Ecto neural progenitor cell (in vitro differentiated cells): ENCODE measurements at places on chromosomes 5 and 9.

DNA sequence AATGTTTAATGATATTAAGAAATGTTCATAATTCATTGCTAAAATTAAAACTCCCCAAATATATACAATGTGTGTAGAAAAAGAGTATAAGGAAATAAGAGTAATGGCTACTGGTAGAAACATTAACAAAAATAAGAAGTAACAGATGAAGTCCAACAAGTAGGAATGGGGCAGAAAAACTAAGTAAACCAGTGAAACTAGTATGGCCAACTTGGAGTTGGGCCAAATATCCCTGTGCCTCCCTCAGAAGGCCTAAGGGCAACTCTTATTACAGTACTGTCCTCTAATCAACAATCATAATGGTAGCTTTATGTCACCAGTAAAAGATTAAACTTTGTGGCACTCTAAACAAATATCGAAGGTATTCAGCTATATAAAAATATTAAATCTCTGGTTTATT, 93.5 kb downstream of the SSBP2 start:
- no peak for DNase-seq

- no peak for DNase-seq
Measured at GRCh38 chr9:17315341-17315740, 180.5 kb downstream of the CNTLN start.

DNA sequence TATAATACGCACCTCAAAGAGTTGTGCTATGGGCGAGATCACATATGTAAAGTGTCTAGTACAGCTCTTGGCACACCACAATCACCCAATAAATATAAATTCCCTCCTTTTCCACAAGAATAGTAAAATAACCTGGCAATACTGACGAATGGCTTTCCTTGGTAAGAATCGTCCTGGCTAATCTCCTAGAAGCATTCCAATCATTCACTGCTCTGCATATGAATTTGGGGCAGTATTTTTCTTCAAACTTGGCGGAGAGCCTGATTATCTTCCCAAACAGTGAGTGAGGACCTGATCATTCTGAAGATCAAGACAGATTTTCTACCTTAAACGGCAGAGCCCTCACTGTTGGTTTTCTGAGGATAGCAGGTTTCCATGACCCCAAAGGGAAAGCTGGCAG, 96.0 kb downstream of the TMEM215 start:
- DNase-seq, result no peak

- DNase-seq, result no peak
Measured at GRCh38 chr5:93845376-93845775, 104.0 kb upstream of the POU5F2 start.

DNA sequence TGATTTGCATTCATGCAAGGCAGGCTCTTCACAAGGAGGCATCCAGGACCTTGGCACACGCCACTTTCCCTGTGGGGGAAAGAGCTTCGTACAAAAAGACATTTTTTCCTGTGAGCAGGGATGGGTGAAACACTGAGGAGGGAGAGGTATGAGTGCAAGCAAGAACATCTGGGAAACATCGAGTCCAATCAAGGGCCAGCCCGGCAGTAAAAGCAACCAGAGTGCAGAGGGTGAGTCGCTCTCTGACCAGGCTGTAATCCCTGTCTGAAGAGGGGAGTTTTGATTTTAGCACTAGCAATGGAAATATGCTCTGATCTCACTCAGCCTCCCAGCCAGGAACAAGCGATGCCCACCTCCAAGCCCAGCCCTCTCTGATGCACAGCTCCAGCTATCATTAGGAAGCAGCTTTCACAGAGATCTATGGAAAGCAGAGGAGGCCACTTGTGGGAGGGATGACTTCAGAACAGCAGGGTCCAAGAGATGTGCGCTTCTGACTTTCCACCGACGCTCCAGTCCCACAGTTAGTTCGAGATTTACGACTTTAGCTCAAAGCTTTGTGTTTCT, 211.0 kb upstream of the ADAMTS16 start:
- no peak for DNase-seq

DNA sequence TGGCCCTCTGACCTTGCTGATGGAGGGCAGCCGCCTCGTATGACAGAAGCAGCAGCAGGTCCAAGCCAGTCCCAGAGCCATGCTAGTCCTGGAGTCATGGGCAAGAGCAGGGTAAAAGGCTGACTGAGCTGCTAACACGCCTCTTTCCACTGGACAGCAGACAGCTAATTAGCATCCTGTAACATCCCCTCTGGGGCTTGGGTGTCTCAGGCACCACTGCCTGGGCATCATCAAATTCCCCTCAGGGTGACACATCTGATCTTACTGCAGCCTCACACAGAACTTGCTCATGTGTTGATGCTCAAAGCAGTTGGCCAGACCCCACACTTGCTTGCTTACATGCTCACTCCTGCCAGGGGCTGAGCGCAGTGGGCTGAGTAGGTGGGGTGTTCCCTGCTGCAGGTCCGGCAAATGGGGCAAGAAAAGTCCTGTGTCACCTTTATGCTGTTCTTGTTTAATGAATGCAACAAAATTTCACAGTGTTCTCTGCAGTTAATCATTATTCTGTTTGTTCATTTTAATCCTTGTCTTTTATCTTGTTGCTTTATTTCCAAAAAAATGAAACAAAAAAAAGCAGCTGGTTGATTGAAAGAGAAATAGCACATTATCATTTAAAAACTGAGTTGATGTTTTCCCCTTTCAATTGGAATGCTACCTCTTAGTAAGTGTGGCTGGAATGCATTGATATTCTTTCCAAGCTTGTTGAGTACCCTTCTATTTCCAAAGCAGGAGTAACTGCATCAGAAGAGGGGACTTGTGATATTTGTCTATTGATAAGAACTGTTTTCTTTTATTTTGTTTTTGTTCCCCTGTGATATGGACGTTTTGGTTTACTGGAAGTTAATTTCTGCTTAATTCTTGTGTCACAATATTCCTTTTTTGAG, 254.1 kb downstream of the CDH18 start:
- DNase-seq, result no peak

DNA sequence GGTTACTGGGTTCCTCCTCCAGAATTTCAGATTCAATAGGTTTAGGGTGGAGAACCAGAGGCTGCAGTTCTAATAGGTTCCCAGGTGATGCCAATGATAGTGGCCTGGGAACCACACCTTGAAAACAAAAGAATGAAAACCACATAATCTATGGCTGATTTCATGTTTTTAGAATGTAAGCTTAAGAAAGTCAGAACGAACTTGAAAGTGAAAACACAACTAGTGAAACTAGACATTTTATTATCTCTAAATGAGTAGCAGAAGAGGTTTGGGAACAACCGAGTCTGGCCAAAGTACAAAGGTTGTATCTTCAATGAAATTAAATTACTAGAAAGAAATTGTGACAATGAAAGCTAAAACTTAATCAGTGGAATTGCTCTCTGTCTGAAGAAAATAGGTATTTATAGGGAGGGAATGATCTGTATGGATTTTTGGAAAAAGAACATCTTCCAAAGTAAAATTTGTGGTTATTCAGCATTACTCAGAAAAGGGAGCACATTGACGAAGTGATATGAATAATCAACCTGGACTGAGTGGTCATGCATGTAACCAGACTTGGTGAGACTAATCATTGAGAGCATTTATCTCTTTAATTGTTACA, 24.9 kb upstream of the CEP120 start:
- DNase-seq, result no peak

DNA sequence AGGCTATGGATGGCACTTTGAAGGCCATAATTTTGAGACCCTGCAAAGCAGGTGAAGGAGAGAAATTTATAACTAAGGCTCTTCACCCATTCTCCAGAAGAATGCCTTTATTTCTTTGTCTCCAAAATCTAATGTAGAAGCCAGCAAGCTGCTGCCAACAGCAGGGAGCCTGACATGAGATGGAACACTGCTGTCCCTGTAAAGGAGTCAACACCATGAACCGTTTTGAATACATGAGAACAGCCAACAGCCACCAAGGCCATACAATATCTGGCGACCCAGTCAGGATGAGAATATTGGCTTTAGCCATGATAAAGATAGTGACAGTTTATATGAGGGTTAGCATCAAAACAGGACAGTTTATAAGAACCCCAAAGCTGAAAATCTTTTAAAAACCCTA, 121.2 kb upstream of the LIFR start:
- no peak for DNase-seq

DNA sequence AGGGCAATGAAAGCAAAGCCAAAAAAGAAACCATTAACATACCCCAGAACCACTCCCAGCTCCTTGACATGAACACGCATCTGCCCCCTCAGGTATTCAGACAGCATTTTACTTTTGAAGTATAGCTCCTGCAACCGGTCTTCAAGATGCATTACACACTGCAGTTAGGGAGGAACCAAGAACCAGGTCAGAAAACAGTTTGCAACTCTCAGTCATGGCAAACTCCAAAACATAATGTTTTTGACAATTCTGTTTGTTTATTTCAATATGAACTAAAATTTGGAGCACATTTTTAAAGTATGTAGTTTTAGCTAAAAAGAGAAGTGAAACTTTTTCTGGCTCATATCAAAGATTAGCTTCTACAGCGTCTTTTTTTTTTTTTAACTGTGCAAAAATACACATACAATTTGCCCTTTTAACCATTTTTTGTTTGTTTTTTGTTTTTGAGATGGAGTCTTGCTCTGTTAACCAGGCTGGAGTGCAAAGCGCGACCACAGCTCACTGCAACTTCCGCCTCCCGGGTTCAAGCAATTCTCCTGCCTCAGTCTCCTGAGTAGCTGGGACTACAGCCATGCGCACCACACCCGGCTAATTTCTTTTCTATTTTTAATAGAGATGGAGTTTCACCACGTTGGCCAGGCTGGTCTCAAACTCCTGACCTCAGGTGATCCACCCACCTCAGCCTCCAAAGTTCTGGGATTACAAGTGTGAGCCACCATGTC, 12.2 kb upstream of the RAPGEF6 start:
- DNase-seq, result no peak

DNA sequence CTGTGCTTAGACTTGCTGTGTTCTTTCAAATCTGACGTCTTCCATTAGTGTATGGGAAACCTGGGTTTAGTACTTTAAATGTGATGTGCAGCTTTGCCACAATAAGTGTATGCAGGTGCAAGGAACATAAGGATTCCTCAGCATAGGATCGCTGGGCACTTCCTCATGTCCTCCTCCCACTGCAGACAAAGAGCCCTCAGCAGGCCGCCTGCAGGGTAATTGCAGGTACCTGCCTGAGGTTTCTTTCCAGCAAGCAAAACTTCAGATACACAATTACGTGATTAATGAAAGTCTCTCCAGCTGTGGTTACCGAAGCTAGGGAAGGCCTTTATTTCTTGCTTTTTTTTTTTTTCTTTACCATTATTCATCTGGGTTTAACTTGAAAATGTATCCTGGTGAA, 233.1 kb downstream of the RFK start:
- no peak for DNase-seq

- DNase-seq, result peak; percentile 63
Measured at GRCh38 chr9:134025606-134026541, 593 bp downstream of the BRD3OS start.

GRCh38 chr9:16825971-16826625, 44.4 kb downstream of the BNC2 start:
- DNase-seq, result peak; percentile 52

- DNase-seq, result no peak
Measured at GRCh38 chr9:114431770-114432169, 44.0 kb upstream of the AKNA start.

DNA sequence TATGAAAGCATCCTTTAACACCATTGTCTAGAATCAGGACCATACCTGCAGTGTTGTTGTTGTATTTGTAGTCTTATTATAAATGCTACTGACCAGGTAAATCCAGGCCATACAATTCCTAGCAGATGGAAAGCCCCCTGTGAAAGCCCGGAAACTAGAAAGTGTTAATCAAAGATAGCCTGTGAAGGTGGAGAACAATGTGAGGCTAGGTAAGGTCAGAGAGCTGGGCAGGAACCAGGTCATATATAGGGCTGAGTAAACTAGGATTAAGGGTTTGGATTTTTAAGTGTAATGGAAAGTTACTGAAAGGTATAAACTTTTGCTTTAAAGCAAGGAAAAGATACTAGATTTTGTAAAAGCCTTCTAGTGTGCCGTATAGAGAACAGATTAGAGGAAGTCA, 6.7 kb downstream of the LRRC70 start:
- DNase-seq, result no peak

DNA sequence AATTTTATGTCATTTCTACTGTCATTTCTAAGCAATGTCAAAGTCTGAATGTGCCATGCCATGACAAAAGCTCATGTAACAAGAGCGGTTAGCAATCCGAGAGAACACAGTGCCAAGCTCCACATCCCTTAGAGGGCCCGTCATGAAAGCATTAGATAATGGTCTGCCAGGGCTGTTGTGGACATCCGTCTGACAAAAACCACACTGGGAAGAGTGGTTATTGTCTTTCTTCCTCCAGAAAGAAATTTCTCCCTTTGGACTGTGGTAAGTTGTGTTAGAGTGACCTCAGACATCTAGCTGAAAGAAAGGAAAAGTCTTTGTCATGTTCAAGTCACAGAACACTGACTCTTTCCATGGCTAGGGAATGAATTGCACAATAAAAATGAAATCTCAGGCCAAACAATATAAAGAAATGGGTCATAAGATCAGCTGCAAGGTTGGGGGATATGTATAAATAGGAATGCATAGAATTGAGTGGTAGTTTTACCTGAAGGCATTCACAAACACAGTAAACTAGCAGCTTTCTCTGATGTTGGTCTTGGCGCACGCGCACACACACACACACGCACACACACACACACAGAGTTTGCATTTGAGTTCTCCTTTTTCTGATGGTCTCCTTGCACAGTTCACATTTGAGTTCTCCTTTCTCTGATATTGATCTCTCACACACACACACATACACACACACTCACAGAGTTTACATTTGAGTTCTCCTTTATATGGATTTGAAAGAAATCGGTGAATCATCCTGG, 5.3 kb downstream of the SLC1A3 start:
- DNase-seq, result no peak

- no peak for DNase-seq
Measured at GRCh38 chr9:98883276-98883675, 60.4 kb upstream of the COL15A1 start.

DNA sequence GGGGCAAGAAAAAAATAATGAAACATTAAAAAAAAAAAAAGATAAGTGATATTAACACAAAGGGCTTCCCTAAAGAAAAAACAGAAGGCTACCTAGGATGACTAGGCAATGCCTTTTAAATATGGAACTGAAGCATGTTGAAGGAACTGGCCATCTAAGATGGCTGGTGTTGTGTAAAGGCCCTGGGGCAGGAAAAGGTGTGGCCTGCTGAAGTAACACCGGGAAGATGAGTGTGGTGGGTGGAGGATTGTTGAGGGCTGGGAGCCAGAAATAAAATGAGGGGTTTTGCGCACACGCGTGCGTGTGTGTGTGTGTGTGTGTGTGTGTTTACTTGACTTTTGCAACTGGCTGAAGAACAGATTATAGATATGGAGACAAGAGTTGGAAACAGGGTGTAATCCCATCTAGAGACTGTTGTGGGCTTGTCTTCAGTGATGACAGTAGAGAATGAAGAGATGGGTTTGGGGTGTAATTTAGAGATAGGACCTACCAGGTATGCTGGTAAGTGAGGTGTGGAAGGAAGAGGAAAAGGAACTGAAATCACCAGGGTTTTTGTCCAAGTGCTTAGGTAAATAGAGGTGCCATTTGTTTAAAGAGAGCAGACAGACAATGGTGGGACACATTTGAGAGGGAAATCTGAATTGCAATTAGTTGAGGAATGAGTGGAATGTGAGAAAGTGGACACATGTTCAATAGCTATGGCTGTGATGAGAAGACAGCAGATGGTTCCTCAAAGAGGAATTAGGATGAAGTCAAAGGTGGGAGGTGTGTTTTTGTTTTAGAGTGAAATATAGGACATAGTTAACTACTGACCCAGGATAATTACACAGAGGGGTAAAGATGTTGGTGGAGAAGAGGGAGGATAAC, 33.9 kb downstream of the RAD23B start:
- DNase-seq, result no peak

GRCh38 chr9:76588316-76588715, 129.3 kb downstream of the GCNT1 start:
- DNase-seq, result no peak

- no peak for DNase-seq
Measured at GRCh38 chr5:174990909-174991308, 266.5 kb downstream of the MSX2 start.
